Activated T-cell treated with anti-CD3 and anti-CD28 coated beads for 24 hours (primary cell): ENCODE measurements at places on chromosomes 2 and 18.
A peak's percentile ranks its signal among the peaks of the same experiment; 100 is the strongest.

GRCh38 chr18:51135364-51135763, 62.1 kb downstream of the MEX3C start:
- DNase-seq: no peak

GRCh38 chr2:228841475-228841874, 429.6 kb downstream of the PID1 start:
- DNase-seq: no peak

- no peak for DNase-seq
Measured at GRCh38 chr2:148725564-148725963, 81.0 kb downstream of the EPC2 start.

DNA sequence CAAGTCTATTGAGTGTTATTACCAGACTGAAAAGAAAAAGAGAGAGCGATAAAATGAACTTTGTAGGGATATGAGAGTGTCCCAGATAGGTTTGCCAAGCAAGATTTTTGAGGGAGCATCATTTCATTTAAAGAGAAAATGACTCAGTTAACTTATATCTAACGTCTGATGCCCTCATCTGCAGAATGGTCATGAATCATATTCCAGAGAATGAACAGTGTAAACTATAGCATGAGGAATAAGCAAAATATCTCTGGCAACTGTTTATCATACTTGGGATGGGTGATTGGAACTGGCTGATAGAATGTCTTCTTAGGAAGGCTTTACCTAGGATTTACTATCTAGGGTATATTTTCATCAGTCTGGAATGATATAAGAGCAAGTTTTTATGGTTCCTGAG, 289.4 kb downstream of the CMPK2 start:
- DNase-seq: no peak

DNA sequence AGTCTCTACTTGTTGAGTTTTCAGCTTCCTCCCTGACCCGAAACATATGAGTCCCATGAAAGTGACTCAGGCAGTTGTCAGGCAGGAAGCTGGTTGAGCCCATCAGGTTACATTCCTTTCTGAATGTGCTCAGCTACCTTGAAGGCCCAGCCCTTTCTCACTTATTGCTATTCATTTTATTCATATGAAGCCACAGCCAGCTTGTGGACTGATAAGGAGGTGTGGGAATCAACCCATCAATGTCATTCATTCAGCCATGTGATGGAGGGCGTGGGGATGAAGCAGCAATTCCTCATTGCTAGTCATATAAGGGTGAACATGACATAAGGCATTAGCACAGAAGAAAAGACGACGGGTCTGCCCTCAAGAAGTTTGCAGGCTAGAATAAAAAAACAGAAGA, 5.3 kb upstream of the VPS4B start:
- no peak for DNase-seq

DNA sequence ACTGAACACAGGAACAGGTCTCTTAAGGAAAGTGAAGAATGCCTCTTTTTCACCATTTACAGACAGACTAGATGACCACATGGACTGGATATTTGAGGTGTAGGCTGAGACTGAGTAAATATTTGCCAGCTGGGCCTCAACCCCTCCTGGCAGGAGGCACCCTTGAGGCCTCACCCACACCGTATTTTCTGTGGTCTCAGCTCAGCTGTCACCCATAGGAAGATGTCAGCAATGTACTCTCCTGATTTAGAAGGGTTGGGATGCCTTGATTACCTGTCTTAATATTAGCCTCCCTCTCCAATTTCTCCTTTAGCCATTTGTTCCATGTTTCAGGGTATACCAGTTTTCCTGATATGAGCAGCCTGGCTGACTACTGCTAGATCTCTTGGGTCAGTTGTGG, 20.3 kb downstream of the ADCYAP1 start:
- no peak for DNase-seq

DNA sequence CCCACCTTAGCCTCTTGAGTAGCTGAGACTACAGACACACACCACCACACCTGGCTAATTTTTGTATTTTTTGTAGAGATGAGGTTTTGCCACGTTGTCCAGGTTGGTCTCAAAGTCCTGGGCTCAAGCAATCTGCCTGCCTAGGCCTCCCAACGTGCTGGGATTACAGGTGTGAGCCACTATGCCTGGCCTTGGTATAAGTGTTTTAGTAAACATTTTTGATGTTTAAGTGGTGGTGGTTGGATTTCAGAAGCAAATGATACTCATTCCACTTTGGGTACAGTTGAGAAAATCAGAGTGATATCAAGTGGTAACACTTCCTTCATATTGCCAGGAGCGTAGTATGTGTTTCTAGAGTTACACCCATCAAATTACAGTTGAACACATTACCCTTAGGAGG, 25.4 kb downstream of the ACADL start:
- no peak for DNase-seq

- peak; percentile 82 for DNase-seq
Measured at GRCh38 chr2:96507957-96508520, 2.9 kb upstream of the NEURL3 start.

- DNase-seq: no peak
Measured at GRCh38 chr2:208466151-208466919, 59.7 kb downstream of the PTH2R start.

DNA sequence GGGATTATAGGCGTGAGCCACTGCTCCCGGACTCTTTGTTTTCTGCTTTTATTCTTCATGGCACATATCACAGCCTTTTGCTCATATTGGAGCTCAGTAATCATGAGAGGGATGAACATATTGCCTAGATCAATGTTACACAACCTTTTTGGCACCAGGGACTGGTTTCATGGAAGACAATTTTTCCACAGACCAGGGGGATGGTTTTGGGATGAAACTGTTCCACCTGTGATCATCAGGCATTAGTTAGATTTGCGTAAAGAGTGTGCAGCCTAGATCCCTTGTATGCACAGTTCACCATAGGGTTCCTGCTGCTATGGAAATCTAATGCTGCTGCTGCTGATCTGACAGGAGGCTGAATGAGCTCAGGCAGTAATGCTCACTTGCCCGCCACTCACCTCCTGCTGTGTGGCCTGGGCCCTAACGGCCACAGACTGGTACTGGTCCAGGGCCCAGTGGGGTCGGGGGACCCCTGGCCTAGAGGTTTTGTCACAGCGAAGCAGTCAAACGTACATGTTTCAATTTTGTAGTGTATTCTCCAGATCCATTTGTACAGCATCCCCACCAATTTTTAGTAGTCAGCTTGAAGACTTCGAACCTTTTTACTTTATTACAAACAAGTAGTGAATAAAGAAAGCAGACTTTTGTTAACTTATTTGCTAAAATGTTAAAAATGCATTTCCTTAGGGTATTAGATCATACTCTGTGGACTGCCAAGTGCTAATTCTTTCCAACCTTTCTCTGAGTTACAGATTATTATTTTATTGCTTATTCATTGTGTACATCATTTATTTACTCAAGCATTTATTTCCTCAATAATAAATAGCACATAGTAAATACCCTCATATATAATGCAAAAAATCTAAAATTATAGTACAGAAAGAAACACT, 6.2 kb downstream of the DAW1 start:
- DNase-seq: no peak

- DNase-seq: no peak
Measured at GRCh38 chr18:59172664-59173249, 33.1 kb downstream of the SEC11C start.

- no peak for DNase-seq
Measured at GRCh38 chr2:16729335-16729734, 63.7 kb upstream of the CYRIA start.

DNA sequence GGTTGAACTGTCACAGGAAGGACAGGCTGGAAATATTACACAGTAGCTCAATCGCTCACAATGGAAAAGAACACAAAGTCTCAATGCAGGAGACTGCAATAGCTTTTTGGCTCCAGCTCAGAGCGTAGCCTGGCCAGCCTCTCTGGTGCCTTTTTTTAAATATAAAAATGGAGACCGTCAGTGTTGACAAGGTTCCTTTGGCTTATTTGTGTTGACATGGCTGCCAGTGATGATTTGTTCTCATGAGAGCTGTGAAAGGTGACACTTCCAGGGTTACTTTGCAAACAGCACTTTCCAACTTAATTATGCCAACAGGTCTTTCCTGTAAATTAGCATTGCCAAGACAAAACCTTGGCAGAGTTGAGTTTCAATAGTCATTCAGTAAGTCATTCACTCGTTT, 70.8 kb downstream of the KCNE4 start:
- no peak for DNase-seq

- DNase-seq: no peak
Measured at GRCh38 chr18:32208577-32208976, 18.7 kb downstream of the MEP1B start.

GRCh38 chr18:9177031-9177430, 40.5 kb downstream of the ANKRD12 start:
- DNase-seq: no peak

DNA sequence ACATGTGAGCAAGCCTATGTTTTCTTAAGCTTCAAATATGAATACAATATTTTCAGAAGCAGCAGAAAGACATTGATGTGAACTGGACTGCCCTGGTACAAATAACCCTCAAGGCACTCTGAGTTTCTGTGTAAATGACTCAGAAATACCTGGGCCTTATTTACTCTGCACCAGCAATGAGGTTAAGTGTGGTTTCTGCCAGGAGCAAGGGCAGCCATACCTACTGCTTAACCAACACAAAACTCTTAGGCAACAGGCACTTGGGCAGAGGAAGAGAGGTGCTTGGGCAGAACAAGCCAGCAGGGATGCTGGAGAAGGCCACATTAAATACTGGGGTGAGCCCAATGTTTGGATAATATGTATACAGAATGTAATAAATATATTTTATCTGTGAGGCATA, 29.4 kb upstream of the ARL5A start:
- no peak for DNase-seq

DNA sequence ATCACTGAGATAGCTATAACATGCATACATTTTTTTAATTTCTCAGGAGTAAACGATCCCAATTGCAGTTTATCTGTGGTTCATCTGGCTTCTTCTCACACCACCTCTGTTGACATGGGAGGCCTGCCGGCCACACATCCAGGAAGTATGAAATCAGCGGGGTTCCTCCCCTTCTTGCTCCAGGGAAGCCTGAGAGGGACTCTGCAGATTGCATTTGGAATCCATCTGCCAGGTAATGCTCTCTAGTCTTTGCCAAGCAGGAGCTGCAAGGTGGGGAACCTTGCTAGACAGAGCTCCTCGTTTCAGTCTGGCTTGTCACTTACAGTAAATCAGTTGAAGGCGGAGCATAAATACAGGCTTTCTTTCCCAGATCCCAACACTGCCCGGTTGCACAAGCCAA, 49.9 kb downstream of the SOX11 start:
- DNase-seq: no peak

DNA sequence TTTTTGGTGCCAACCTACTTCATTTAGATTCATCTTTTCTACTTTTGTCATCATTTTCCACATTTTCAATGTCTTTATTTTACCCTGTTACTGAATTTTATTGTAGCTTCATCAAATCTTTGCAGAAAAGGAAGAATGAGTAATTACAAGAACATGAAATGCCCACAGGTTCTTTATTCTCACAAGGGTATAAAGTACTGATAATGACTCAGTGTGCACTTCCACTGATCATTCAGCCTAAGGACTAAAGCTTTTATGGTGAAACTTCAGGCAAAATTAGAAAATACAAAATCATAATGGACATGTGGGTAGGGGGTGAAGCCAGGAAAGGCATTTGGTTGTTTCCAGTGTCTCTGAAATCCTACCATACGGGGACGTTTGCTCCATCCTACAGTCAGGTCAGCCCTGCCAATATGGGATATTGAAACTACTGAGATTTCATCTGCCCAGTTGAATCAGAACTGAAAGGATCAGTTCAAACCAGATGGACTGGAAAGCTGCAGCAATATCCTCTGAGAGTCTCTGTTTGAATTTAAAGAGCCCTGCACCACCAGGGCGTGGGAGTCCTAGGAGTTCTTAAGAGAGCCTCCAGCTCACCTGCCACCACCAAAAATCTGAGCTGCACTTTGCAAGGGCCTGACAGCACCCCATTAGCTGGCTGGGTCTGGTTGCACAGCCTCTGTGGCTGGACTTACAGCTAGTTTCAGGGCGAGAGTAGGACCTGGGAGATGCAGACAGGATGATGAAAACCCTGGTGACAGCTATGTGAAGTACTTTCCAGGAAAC, 390.4 kb downstream of the CMPK2 start:
- no peak for DNase-seq

DNA sequence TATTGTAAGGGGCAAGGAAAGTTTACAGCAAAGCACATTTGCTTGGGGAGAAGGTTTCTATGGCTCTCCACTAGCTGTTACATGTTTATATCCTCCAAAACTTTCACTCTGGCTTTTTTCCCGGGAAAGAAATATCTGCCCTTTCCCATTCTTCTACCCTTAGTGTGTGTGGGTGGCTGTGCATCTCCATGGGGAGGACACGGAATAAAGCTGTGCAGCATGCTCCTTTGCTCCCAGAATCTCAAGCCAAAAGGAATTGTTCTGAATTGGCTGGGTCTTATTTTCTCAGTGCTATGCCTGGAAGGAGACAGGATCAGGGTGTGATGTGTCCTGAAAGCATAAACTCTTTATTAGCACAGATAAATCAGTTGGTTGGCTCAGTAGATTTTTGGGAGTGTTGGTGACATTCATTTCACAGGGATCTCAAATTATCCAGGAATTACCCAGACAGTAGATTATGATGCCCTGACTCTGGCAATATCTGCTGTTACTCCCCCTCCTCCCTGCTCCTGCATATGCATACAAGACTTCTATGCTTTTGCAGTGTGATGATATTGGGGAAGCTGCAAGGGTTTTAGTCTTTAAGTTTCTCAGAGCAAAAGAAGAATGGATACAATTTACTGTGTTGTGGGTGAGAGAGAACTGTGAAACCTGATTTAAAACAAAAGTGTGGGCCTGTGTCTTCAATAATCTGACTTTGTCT, 63.1 kb downstream of the PARD3B start:
- DNase-seq: no peak

GRCh38 chr18:44696892-44697291, 16.2 kb downstream of the SETBP1 start:
- no peak for DNase-seq

- no peak for DNase-seq
Measured at GRCh38 chr18:36153203-36153602, 23.5 kb downstream of the ELP2 start.

DNA sequence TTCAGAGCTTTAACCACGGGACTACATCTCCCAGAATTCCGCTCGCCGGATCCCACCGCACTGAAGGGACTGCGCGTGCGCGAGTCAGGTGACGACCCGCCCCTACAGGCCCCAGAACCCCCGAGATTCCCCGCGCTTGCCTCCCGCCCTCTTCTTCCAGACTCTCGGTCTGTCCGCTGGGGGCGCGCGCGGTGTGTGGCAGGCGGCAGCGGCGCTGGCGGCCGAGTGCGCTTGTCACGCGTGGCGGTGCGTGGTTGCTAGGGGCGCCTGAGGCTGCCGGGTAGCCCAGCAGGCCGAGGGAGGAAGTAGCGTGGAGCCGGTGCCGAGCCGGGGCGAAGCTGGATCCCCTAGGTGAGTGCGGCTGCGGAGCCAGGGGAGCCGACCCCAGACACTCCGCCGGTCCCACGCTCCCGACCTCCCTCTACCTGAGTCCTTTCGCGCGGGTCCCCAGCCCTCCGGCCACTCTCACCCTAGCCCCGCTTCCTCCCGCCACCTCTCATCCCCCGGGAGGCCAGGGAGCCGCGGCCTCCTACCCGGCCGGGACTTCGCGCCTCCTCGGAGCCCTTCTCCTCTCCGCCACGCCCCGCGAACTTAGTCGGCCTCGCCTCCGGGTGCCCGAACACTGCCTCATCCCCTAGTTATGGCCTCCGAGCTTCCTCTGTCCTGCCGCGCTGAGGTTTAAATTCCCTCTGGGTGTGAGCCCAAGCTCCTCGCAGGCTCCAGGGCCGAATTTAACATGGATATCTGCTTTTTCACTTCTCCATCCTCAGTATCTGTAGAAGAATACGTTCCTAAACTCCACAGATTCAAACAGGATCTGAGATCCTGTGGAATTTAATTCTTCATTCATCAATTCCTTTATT, at the start of gene TTLL4:
TSS of gene TTLL4 (plus strand) at position 149 of the 863 bp plus-strand sequence. CDS start 26,842 bp downstream, outside the sequence.
- DNase-seq: peak; percentile 97
